ENCODE measurements at places on chromosomes 16 and 17.

- no peak for DNase-seq
Observed at GRCh38 chr17:17081304-17081940, 39.2 kb downstream of the MPRIP start.

DNA sequence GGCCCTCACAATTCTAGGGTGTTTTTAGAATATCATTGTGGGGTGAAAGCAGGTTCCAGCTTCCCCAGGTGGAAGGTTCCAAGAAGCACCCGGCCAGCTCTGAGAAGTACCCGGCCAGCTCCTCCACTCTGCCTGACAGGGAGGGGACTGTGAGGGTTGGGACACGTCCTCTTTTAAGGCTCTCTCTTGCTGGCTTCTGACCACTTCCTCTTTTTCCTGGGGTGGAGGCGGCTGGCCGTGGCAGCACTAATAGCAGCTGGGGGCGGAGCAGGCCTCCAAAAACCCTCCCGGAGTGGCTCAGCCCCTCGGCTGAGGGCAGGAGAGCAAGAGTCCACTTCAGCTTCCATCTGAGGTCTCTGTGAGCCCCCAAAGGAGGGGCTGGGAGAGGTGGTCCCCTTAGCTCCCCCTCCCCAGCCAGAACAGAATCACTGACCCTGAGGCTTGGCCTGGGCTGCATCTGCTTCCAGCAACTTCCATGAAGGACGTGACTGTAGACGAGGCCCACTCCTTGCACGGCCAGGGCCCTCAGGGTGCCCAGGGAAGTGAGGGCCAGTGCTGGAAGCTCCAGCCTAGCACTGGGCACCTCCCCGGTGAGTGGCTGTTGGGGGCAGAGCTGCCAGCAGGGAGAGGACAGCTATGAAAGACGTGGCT, 26.7 kb upstream of the PLCG2 start:
- DNase-seq = no peak

DNA sequence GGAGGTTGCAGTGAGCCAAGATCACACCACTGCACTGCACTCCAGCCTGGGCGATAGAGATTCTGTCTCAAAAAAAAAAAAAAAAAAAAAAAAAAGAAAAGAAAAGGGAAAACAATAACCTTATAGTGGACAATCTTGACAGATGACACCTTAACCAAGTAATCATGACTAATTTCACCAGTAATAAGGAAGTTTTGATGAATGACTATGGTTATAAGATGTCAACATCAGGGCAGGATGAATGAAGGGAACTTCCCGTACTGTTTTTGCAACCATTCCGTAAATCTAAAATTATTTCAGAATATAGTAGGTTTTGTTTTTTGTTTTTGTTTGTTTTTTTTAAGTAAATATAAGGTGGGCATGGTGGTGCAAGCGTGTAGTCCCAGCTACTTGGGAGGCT, 23.0 kb downstream of the GSPT1 start:
- no peak for DNase-seq

DNA sequence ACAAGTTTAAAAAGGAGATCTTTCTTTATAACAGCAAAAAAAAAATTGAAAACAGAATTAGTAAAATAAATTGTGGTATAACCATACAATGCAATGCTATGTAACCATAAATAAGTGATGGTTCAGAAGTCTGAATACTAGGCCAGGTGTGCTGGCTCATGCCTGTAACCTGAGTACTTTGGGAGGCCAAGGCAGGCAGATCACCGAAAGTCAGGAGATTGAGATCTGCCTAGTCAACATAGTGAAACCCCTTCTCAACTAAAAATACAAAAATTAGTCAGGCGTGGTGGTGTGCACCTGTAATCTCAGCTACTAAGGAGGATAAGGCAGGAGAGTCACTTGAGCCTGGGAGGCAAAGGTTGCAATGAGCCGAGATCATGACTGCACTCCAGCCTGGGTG, 34.6 kb downstream of the CCT6B start:
- no peak for DNase-seq

- no peak for DNase-seq
Observed at GRCh38 chr16:67445913-67446907, 15.3 kb downstream of the HSD11B2 start.

DNA sequence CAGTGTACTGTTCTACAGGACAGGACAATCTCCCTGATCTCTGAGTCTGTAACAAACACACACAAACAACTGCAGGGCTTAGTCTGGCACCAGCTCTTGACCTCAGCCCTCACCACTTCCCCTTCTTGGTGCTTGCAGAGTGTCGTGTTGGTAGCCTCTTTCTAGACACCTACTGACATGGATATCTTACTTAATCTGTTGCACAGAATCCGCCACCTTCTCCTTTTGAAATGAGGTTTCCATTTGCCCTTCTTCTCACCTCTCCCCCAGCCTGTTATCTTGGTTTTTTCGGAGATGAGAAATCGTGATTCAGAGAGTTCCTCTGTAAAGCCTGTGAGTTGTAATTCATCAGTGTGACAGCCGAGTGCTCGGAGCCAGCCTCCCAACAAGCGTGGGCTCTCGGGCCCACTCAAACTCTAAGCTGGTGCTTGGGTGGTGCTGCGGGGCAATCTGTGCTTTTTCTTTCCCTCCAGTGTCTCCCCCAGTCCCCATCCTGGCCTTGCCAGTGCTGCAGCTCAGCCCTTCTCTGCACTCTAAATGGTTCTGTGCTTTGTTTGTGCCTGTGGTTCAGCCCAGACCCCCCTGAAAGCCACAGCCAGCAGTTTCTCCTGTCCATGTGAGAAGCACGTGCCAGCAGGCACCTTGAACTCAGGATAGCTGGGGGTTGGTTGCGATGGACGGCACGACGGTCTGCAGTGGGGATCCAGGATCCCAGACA, 28.1 kb downstream of the KIAA0513 start:
- DNase-seq = no peak

Measured in DMS79 (cell line).